T follicular helper cell (primary cell): ENCODE measurements at places on chromosomes 16 and 17.
A peak's percentile ranks its signal among the peaks of the same experiment; 100 is the strongest.

- DNase-seq: no peak
These were observed 37.7 kb downstream of the SCNN1B start for GRCh38 chr16:23339787-23340186.

DNA sequence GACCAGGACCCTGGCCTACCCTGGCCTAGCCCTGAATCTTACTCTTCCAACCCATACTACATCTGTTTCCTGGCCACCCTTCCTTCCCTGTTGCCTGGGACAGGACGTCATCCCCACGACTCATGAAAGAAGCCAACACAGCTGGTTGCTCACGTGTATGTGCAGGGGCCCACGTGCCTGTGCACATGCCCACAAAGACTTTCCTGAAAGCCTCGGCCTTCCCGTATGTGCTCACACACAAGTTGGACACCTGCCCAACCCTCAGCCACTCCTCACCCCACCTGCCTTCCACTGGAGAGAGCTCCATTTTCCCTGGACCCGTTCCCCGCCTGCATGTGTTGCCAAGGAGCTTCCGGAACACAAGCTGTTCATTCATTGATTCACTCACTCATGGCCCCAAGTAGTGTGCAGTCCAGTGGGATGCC is 7.0 kb downstream of the PLXDC1 start:
- DNase-seq: no peak

DNA sequence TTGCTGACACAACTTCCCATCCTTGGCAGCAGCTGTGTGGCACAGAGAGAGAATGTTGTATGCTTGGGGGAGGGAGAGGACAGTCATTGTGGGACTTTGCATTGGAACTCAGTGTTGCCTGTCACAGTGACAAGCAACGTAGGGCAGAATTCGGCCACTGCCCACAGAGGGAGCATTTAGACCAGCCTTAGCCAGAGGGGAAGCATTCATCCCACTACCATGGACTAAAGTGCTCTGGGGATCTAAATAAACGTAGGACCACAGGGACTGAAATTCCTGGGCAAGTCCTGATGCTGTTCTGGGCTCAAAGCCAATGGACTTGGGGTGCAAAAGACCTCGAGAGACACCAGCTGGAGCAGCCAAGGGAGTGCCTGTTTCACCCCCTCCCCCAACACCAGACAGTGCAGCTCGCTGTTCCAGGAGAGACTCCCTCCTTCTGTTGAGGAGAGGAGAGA is 44.9 kb downstream of the ABCA8 start:
- no peak for DNase-seq

GRCh38 chr17:18190628-18191235 is 7.1 kb downstream of the ALKBH5 start:
- DNase-seq: no peak

DNA sequence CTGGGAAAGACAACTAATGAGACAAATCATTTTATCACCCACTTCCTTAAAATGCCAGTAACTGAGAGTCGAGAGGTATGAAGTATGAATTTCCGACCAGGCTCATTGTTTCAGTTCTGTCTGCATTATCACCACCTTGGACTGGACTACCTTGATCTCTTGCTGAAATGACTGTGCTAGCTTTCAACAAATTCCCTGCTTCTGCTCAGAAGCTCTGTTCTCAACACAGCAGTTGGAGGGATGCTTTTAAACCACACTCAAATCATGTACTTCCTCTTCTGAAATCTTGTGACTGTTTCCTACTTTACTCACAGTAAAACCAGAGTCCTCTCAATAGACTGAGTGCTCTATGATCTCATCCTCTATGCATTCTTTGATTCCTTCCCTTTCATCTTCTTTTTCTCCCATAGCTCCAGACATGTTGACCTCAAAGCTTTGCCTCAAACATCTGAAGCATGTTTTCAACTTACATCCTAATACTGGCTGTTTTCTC is 195.8 kb downstream of the KCNJ2 start:
- DNase-seq: no peak

DNA sequence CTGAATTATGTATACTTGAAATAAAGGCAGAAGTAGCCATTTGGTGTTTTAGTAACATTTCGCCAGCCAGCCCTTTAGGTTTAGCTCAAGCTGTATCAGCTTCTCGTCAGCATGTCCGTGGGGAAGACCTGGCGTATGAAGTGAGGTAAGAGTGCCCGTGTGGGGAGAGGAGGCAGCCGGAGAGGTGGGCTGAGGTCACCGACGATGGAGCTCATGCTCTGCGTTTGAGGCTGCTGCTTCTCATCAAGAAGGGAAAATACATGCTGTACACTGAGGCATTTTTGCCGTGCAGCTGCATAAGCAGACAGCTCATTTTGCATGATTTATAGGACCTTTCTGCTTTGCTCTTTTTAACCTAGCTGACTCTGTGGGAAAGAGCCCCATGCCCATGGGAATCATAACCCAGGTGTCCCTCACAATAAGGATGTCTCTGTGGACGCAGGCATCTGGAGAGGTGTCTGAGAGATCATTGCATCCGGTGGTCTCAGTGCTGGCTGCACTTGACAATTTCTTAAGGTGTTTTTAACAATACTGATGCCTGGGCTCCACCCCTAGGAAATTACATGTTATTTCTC is 179.1 kb downstream of the ABCC12 start:
- DNase-seq: no peak

DNA sequence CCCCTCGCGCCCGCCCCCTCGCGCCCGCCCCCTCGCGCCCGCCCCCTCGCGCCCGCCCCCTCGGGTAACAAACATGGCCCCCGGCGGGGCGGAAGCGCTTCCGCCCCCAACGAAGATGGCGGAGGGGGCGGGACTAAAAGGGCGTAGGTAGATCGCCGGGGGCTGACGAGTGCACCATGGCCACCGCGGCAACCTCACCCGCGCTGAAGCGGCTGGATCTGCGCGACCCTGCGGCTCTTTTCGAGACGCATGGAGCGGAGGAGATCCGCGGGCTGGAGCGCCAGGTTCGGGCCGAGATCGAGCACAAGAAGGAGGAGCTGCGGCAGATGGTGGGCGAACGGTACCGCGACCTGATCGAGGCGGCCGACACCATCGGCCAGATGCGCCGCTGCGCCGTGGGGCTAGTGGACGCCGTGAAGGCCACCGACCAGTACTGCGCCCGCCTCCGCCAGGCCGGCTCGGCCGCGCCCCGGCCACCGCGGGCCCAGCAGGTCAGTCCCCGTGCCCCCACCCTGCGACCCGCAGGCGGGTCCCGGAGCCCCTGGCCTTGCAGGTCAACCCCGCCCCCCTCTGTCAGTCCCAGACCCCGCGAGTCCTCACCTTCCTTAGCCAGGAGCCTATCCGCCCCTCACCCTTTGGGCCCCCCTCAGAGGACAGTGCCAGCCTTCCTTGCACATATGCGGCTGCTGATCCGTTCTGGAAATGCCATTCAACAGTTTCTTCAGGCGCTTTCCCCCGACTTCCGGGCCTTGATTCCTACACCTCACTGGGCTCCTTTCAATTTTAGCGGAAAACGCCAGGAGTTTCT is at the start of gene COG1:
Gene COG1, plus strand, starts transcription at position 162 of the 808 bp plus-strand sequence. Its CDS starts 15 bp downstream, at position 177.
- peak; percentile 78 for DNase-seq

DNA sequence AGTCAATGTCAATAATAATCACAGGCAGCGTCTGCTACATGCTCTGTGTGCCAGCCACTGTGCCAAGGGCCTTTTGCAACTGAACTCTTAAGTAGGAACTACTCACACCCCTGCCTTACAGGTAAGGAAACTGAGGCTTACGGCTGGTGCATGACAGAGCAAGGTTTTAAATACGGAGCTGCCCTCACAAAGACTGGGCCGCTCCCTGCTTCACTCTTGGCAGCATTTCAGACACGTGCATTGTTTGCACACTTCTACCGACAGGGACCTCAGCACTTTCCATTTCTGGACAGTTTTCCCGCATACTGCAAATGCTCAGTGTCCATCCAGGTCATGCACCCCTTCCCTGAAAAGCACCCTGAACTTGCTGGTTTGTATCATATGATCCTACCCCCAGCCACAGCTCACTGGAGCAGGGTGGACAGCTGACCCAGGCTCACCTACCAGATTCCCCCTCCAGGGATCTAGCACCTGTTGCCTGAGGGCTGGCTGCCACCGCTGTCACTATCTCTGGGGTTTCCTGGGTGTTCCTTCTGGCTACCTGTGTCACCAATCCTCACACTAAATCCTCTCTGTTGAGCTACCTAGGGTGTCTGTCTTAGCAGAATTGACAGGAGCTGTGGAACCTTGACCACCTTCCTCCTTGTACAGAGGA is 142.9 kb downstream of the C16orf78 start:
- no peak for DNase-seq

DNA sequence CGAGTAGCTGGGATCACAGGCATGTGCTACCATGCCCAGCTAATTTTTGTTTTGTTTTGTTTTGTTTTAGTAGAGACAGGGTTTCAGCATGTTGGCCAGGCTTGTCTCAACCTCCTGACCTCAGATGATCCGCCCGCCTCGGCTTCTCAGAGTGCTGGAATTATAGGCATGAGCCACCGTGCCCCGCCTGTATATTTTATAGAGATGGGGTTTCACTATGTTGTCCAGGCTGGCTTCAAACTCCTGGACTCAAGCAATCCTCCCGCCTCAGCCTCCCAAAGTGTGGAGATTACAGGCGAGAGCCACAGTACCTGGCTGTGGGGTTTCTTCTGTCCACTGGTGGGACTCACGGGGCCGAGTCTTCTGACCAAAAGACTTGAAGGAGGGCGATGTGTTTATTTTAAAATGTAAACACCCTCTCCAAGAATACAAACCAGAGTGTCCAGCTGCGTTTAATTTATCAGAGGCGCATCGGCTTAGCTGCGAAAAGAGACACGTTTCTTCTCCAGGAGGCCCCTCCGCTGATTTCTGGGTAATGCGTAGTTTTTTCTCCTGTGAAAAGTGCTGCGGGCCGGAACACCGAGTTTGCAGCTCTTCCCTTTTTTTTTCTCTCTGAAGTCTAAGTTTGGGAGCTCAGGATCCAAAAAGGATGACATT is 86.9 kb upstream of the CIBAR2 start:
- no peak for DNase-seq

DNA sequence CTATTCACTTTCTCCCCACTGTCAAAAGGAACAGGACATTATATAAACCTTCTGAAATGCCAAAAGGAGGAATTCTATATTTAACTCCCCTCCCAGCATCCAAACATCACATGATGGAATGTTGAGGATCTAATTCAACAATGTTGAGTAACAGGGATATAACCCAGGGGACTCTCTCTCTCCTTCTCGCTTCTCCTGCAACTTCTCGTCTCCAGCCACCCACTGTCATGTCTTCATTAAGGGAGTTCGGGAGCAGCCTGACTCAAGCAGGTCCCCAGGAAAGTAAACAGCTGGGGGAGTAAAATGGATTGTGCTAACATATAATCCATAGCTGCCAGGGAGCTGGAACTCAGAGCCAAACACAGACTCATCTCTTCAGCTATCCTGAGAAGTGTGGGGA is 51.7 kb downstream of the GRIN2A start:
- no peak for DNase-seq

GRCh38 chr17:63293323-63294075 is 152.6 kb downstream of the CYB561 start:
- no peak for DNase-seq

- no peak for DNase-seq
These were observed 116.4 kb upstream of the NLRP1 start for GRCh38 chr17:5700745-5701144.

DNA sequence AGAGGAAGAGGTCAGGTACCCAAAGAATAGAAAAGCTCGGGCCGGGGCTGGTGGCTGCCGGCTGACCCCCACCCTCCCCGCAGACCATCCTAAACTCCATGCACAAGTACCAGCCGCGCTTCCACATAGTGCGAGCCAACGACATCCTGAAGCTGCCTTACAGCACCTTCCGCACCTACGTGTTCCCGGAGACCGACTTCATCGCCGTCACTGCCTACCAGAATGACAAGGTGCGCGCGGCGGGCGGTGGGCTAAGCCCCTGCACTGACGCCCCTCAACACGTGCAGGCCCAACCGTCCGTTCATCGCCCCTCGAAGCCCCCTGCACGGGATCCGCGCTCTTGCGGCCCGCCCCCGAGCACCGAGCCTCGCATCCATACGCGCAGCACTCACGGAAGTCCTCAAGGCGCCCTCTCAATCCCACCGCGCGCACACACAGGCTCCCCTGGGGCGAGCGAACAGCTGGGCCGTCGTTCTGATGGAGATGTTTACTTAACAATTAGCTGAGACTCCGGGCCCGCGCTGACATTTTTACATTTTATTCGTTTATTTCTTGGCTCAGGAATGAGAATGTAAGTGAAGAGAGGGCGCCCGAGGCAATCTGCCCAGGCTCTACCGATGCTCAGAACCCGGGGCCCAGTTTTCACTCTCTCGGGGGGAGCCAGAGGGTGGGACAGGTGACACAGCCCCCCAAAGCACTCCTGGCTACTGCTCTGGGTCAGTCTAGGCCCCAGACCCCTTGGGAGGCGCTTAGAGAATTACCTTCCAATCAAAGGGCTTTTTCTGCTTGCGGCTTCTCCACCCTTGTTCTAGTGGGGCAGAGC is 3.5 kb downstream of the TBX2 start:
- DNase-seq: no peak

GRCh38 chr17:38685491-38685890 is 10.7 kb upstream of the EPOP start:
- no peak for DNase-seq

DNA sequence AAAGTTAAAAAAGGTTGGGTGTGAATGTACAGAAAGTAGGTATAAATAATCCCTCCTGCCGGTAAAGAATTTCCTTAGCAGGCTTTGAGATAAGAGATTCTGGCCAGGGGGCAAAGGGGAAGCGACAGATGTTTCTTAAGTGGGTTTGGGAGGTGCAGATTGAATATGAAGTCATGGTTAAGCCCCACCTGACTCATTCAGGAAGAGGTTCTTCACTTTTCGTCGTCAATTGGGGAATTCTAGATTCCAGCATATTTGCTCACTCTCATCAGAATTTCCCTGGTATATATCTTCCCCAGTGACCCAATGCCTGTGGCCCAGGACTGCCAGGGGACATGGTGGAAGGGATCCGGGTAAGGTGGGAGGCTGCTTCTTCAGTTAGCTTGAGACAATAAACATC is 127.8 kb downstream of the CPPED1 start:
- DNase-seq: no peak

GRCh38 chr16:68369168-68369567 is 58.3 kb downstream of the PRMT7 start:
- no peak for DNase-seq

- no peak for DNase-seq
These were observed 71.1 kb downstream of the MRM1 start for GRCh38 chr17:36672403-36672918.

DNA sequence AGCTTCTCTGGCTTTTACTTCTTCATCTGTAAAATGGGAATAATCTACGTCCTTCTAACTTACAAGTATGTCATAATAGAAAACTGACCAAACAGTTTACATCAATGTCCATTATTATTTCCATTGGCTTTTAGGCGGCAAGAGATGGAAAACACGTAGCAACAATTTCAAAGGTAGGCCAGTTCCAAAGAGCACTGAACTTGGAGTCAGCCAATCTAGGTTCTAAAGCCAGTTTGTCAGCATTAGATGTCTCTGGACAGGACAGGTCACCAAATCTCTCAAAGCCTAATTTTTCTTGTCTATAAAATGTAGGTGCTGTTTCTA is 17.6 kb downstream of the HLF start:
- no peak for DNase-seq

GRCh38 chr16:70778901-70779309 is 22.1 kb downstream of the VAC14 start:
- no peak for DNase-seq

- no peak for DNase-seq
These were observed 563.9 kb downstream of the TOX3 start for GRCh38 chr16:51982715-51983680.
